Mammary epithelial cell (primary cell): ENCODE measurements at places on chromosomes 4 and X. TPM values are rescaled to one million over a fixed set of nuclear protein-coding genes. Genes with fewer than 3 reads are reported as not detected.

The HSFX2 gene
- total RNA-seq, result not detected in 2 replicates

The KLHL15 gene
- total RNA-seq, result 7.7 TPM

GRCh38 chr4:128517739-128518510 is 230.3 kb upstream of the PGRMC2 start:
- peak; percentile 83 for DNase-seq

- peak; percentile 33 for DNase-seq
Measured at GRCh38 chrX:130725519-130725918, 177.5 kb downstream of the ENOX2 start.
